ENCODE measurements at places on chromosomes 11 and 22.
A peak's percentile ranks its signal among the peaks of the same experiment; 100 is the strongest.

- DNase-seq = no peak
These were observed 525 bp downstream of the DGCR2 start for GRCh38 chr22:19121631-19122142.

- no peak for DNase-seq
These were observed 302.0 kb downstream of the KIRREL3 start for GRCh38 chr11:126698576-126698975.

GRCh38 chr22:28009272-28009827 is 90.3 kb upstream of the PITPNB start:
- DNase-seq = peak; percentile 46

- DNase-seq = no peak
These were observed 64.6 kb downstream of the KCNJ1 start for GRCh38 chr11:128802358-128802981.

DNA sequence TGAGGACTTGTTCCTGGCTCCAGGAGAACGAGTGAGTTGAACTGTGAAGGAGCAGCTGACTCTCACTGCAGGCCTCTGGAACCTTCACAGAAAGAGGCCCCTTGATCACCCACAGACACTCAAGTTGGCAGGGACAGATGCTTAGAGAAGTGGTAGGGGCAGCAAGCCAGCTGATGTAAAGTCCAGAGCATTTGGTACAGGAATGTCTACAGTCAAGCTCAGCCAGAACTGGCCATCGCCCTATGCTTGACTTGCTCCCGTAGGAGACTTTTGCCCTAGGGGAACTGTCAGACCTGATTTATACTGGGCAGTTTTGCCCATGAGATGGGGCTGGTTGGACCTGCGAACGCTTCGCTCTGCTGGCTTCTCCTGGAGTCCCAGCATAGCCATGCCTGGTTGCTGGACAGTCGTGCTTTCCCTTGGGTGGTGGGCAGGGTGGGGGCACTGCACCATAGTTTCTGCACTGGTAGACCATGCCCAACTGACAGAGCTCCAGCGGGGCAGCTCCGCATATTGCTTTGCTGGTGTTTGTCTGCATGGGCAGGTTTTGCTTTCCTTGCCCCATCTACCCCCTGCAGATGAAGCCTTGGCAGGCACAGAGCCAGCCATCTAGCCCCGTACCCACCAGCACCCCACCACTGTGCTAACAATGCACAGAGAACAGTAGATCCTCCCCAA is 977.7 kb downstream of the JRKL start:
- DNase-seq = no peak

DNA sequence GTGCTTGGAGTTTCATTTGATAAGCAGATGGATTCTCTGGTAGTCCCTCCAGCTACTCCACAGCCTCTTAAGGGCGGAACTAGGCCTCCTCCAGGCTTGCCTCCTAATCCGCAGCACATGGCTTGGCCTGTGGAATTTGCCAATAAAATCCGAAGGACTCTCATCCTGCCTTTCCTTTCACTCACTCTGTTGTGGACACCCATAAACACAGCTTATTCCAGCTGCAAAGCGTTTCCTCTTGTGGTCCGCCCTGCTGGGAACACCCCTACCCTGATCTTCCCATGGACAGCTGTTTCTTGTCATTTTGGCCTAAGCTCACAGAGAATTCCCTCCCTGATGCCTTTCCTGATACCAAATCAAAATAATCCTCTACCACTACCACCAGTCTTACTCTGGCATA is 546.2 kb downstream of the NTM start:
- no peak for DNase-seq

DNA sequence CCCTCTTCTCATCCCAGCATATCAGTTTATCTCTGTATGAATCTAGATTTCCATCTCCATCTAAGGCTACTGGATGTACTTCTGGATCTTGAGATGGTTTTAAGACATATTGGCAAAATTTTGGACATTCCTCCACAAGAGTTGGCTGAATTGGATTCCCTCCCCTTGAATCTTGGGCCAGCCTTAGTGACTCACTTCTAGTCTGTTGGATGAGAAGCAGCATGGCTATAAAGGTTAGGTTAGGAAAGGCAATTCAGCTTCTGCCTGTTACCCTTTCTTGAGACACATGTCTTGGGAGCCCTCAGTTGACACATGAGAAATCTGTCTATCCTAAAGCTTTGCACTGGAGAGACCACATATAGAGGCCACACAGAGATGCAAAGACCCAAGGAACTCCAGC is 73.0 kb upstream of the PGR start:
- no peak for DNase-seq

DNA sequence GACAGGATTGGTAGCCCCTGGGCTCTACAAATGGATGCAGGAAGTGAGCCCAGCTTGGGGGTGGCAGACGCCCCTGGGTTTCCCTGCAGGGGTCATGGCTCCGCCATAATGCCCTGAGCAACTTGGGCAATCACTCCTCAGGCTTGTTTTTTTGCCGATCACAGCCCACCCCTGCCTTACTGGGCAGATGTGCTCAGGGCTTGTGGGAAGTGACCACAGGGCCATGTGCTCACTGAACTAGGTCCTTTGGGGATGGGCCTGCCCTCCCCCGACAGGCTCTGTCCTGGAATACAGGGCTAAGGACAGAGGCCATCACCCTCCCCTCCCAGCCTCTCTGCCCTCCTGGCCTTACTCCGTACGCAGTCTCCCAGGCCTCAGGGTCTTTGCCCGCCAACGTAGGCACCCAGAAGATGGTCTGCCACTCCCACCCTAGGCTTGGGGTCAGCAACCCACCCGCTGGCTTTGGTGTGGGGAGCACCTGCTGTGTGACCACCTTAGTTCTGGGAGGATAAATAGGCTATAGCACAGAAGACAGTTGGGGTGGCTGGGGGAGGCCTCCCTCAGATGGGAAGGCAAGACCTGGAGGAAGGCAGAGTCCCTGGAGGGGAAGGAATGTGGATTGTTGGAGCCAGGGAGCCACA is 3.8 kb downstream of the RPLP2 start:
- no peak for DNase-seq

- DNase-seq = no peak
These were observed 2.2 kb downstream of the GLB1L2 start for GRCh38 chr11:134333946-134334345.

DNA sequence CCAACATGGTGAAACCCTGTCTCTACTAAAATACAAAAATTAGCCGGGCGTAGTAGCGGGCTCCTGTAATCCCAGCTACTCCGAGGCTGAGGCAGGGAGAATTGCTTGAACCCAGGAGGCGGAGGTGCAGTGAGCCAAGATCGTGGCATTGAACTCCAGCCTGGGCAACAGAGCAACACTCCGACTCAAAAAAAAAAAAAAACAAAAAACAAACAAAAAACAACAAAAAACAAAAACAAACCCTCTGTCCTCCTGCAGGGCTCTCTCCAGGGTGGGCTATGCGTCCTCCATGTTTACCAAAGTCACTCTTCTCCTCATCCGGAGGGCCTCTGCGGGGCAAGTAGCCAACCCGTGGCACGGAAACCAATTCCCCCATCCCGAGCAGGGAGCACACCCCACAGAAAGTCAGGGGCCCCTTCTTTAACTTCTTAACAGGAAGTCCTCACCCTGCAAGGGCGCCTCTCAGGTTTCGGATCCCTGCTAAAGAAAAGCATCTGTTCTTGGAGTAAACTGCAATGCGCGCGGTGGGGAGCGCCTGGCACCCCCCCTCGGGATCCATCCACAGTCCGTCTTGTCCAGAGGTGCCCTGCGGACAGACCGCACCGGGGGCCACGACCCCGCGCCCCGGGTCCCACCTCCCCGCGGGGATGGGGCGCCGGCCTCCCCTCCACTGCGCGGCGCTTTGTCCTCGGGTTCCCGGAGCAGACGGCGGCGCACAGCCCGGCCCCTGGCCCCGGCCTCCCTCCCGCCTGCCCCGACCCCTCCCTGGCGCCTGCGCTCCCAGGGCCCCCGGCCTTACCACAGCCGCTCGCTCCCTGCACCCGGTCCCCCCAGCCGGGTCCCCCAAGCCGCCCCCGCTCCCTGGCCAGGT is 712 bp downstream of the CERK start:
- DNase-seq = no peak

GRCh38 chr11:127493330-127494022 is 492.9 kb upstream of the KIRREL3 start:
- no peak for DNase-seq

DNA sequence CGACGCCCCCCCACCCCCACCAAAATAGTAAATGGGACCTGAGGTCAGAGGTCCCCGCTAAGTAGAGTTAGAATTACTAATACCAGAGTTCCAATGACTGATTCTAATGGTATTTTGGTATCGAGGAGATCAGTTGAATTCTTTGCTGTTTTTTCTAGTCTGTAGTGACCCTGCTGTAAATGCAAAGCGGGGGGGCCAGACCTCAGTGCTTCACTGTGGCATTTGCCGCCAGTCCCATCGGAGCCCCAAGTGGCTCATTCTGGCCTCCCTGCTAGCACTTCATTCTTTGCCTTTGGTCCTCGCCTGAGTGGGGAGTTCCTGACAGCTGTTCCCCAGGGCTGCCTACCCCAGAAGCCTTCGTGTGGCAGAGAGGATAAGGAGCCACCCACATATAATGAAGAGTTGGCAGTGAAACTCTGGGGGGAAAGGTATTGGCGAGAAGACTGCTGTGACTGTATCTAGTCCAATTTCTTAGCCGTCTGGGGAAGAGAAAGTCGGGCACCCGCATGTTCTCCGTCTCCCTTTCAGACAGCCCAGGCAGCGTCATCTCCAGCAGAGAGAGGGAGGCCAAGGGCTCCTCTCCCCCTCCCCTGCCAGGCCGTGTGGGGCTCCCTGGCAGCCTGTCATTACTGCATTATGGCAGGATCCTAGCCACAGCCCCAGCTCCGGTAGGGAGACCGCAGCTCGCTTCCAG is 19.4 kb upstream of the CABP7 start:
- no peak for DNase-seq

DNA sequence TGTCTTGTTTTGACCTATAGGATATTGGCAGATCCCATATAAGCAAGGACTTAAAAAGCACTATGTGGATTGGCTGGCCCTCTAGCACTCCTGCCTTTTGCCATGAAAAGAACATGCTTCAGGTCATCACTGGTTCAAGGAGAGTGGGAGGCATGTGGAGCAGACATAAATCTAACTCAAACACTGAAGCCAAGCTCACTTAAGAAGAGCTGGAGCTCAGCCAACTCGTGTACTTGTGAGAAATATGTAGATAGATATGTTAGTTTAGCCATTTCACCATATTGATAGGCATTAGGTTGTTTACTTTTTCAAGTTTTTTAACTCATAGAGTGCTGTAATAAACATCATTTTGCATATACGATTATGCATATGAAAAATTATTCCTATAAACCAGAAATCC is 19.9 kb upstream of the BBOX1 start:
- no peak for DNase-seq

- no peak for DNase-seq
These were observed 35.8 kb downstream of the ARHGAP1 start for GRCh38 chr11:46664612-46665011.

DNA sequence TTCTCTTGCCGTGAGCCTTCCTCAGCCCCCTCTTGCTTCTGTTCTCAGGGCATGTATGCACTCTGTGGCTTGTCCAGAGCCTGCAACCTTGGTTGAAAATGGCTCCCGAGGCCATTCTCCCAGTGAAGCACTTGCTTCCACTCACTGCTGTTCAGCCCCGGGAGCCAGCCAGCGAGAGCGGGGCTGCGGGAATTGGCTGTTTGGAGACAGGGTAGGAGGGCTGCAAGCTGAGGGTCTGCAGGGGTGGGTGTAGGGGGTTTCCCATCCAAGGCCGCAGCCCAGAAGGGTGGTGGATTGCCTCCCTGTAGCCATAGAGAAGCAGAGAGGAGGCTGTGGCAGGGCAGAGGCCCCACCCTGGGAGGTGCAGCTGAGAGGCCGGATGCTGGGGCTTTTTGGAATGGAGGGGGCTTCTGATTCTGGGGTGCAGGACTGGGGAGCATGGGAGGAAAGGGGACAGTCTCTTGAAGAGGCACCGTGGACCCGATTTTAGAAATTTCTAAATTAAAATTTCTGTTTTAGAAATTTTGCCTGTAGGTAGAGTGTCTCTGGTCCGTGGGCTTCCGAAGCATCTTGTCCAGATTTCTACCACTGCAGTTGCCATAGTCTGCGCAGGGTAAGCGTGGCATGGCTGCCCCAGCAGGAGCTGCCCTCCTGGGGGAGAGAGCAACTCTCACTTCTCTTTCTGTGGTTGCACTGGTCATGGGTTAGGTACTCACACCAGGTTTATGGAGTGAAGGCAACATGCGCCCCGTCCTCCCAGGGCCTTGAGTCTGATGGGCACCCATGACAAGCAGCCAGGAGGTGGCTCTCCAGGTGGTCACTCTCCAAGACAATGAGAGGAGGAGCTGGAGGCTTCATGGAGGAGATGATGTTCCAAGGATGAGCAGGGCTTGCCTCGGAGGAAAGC is 100.2 kb downstream of the TBC1D22A start:
- no peak for DNase-seq

DNA sequence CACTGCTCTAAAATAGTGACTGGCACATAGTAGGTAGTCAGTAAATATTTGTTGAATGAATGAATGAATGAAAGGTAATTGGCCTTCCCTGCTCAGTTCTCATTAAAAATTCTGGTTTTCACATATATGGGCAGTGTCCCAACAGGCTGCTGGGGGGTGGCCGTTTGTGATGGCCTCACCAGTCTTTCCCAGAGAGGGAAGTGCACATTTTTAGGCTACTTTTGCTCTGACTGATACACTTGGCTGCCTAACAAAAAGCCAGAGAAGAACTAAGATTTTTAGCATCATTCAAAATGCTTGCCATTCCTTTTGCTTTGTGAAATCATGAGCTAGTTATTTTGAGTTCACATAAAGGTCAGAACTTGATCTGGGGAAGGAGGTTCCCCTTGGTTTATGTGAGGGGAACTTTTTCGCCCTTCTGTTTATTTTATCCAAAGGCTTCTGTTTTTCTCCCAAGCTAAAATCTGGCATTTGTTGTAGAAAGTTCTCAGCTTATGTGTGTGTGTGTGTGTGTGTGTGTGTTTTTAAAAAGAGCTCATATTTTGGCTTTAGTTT is 83.1 kb downstream of the PTPRJ start:
- peak; percentile 87 for DNase-seq

DNA sequence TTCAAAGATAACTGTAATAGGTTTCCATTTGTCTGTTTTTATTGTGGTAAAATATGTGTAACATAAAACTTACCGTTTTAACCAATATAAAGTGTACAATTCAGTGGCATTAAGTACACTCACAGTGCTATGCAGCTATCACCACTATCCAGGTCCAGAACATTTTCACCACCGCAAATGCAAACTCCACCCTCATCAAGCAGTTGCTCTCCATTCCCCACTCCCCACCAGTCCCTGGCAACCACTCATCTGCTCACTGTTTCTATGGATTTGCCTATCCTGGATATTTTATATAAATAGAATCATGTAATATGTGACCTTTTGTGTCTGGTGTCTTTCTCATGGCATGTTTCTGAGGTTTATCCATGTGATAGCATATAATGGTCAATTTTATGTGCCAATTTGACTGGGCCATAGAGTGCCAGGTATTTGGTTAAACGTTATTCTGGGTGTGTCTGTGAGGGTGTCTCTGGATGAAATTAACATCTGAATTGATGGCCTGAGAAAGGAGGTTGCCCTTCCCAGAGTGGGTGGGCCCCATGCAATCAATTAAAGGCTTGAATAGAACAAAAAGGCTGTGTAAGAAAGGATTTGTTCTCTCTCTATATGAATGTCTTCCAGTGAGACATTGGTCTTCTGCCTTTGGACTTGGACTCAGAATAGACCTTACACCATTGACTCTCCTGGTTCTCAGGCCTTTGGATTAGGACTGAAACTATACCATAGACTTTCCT is 17.2 kb upstream of the SMCO4 start:
- no peak for DNase-seq
